Activated CD4-positive, alpha-beta T cell treated with anti-CD3 and anti-CD28 coated beads, Interleukin-2, amount 10 ng/mL, durations not matched to agents 7 days and 5 days (primary cell): ENCODE measurements at places on chromosomes 4 and X. TPM values are rescaled to one million over a fixed set of nuclear protein-coding genes. Genes with fewer than 3 reads are reported as not detected.

GRCh38 chrX:54063361-54063760, 19.1 kb upstream of the PHF8 start:
- no peaks in the 10 kb centered on the region for H3K27me3 ChIP-seq
- no peaks in the 10 kb centered on the region for H3K36me3 ChIP-seq
- no peak for DNase-seq
- H3K4me1 ChIP-seq = no peaks in the 10 kb centered on the region
- H3K4me3 ChIP-seq = no peak overlapping the region

GRCh38 chrX:153245288-153245731, 66.2 kb downstream of the MAGEA1 start:
- H3K27ac ChIP-seq = no peak overlapping the region
- H3K4me1 ChIP-seq = no peaks in the 10 kb centered on the region
- DNase-seq = no peak
- H3K27me3 ChIP-seq = peaks cover 19% of the 10 kb centered on the region

- no peak overlapping the region for H3K4me3 ChIP-seq
- no peaks in the 10 kb centered on the region for H3K36me3 ChIP-seq
- H3K4me1 ChIP-seq = no peaks in the 10 kb centered on the region
- no peaks in the 10 kb centered on the region for H3K27me3 ChIP-seq
- H3K27ac ChIP-seq = no peak overlapping the region
- DNase-seq = no peak
Observed at GRCh38 chr4:67796810-67797209, 42.6 kb upstream of the GNRHR start.

- no peak overlapping the region for H3K4me3 ChIP-seq
- no peak overlapping the region for H3K27ac ChIP-seq
- peaks cover 2% of the 10 kb centered on the region for H3K36me3 ChIP-seq
- H3K27me3 ChIP-seq = no peaks in the 10 kb centered on the region
- peaks cover 2% of the 10 kb centered on the region for H3K4me1 ChIP-seq
Observed at GRCh38 chr4:4559596-4559995, 17.7 kb upstream of the STX18 start.

- no peaks in the 10 kb centered on the region for H3K27me3 ChIP-seq
- H3K4me1 ChIP-seq = peaks cover 3% of the 10 kb centered on the region
- no peaks in the 10 kb centered on the region for H3K36me3 ChIP-seq
Observed at GRCh38 chr4:22413471-22413870, 102.4 kb downstream of the ADGRA3 start.

DNA sequence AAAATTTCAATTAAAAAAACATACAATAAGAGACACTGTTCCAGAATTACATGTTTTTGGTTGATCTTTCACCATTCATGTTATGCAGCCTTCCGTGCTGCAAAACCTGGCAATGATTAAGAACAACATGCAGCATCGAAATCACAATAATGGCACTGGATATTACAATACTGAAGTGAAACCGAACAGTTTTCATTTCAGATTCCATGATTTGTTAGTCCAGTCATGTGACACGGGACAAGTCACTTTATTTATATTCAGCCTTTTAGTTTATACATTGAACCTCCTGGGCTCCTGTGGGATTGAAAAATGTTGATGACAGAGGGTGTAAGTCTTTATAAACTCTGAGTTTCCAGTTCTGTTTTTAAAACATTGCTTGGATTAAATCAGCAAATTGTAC, 142.5 kb upstream of the TTC29 start:
- no peaks in the 10 kb centered on the region for H3K36me3 ChIP-seq
- peaks cover 12% of the 10 kb centered on the region for H3K27me3 ChIP-seq
- no peaks in the 10 kb centered on the region for H3K4me1 ChIP-seq

DNA sequence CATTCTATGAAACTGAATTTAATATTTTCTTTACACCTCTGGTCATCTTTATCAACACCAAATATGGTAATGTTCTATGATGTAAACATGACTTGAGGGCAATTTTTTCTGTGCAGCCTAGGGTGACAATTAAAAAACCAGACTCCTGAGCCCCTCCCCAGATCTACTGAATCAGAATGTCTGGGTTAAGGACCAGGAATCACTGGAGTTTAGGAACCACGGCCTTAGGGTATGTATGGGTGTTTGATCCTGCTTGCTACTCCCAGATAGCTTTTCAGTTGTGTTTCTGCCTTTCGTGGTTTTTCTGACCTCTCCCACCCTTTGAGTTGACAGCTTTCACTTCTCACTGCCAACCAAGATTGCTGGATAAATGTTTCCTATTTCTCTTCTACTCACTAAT, 332.2 kb downstream of the DHX15 start:
- no peaks in the 10 kb centered on the region for H3K27me3 ChIP-seq
- no peak for DNase-seq
- no peak overlapping the region for H3K4me3 ChIP-seq
- no peaks in the 10 kb centered on the region for H3K36me3 ChIP-seq
- H3K27ac ChIP-seq = no peak overlapping the region

CFAP99 gene
- not detected for total RNA-seq
